HS-5 (cell line): ENCODE measurements at places on chromosomes 12 and 14.

- peak; percentile 71 for DNase-seq
These were observed 123.6 kb downstream of the SCN8A start for GRCh38 chr12:51714666-51715065.

DNA sequence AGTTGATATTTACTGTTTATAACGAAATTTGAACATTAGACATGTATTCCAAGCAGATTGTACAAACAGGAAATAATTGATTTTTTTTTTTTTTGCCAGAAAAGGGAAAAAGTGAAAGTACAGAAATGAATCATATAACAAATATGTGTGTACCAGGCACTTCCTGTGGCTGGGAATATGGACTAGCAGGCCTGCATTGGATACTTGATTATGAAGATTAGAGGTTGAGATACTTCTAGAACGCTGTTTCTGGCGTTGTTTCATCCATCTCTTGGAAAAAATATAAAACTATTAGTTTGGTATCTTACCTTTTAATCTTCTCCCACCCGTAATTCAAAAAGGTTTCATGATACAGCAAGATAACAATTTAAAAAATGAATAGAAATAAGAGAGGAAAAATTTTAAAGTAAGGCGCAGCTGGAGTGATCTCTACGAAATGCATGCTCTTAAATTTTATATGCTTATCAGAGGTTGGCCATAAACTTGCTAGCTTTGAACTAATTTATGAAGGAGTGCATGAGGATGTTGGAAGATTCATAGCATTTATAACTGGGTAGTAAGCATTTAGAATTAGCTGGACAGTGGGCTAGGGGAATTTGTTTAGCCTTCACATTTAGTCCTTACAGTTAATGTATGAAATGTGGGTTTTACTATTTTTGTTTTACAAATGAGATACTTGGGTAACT is 90.8 kb downstream of the AEBP2 start:
- peak; percentile 26 for DNase-seq

DNA sequence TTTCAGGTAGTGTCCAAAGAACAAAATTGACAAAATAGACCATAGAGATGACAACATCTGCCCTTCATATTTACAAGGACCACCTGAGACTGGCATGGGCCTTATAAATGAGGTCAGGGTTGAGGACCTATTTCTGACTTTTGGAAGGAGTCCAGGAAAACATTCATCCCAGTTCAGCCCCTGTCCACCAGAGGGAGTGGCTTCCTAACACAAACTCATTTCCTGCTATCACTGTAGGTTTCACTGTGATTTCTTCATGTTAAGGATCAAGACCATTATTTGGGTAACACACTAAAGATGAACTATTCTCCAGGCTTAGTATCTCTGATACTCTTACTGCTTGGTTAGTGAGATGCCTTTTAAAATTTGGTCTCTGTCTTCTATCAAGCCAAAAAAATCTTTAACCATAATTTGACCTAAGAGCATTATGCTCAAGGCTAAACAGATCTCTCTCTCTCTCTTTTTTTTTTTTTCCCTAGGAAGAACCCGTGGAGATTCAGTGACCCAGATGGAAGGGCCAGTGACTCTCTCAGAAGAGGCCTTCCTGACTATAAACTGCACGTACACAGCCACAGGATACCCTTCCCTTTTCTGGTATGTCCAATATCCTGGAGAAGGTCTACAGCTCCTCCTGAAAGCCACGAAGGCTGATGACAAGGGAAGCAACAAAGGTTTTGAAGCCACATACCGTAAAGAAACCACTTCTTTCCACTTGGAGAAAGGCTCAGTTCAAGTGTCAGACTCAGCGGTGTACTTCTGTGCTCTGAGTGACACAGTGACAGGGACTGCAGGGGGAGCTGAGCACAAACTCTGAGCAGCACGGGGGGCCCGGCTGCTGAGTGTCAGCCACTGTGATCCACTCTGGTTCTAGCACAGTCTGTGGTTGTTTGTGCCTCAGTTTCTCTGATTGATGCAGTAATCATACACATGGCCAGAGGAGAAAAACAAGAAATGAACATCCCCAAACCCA is 267.6 kb upstream of the OR4E1 start:
- no peak for DNase-seq

GRCh38 chr14:97077253-97077653 is 280.1 kb downstream of the VRK1 start:
- DNase-seq: no peak

GRCh38 chr14:77557391-77557790 is 58.8 kb upstream of the ISM2 start:
- no peak for DNase-seq

- no peak for DNase-seq
These were observed 52.3 kb upstream of the BCL2L14 start for GRCh38 chr12:12018454-12018853.

DNA sequence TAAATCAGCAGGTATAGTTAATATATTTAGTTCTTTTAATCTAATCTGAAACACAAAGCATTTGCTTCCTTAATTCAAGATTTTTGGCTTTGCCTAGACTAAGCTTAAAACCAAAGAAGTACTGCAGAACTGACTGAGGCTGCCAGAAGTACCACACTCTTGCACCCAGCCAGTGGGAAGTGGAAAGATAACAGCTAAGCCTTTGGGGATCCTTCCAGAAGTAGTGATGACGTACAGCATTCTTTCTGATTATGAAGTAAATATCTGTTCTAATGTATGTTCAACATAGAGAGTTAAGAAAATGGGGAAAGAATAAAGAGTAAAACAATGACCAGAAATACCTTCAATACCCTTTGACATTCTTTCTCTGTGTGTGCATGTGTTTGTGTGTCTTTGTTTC is 19.3 kb downstream of the NTF3 start:
- no peak for DNase-seq

GRCh38 chr12:13049816-13050215 is 5.6 kb downstream of the FAM234B start:
- DNase-seq: no peak

GRCh38 chr12:49068879-49069506 is 786 bp downstream of the RHEBL1 start:
- DNase-seq: no peak

DNA sequence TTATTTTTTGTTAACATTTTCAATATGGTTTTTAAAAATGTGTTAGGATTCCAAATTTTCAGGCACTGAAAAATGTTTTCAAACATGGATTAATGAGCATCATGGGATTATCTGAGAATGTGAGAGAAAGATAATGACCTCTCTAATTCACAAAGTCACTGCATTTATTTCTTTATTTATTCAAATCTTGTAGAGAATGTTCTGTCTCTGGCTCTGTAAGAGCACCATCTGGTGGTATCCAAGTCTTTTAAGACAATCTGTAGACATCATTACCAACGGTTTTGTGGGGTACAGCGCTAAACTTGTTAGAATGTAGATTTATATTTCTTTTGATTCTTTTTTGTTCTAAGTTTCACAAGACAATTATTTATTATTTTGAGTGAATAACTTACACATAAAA is 956.0 kb upstream of the NOVA1 start:
- no peak for DNase-seq

DNA sequence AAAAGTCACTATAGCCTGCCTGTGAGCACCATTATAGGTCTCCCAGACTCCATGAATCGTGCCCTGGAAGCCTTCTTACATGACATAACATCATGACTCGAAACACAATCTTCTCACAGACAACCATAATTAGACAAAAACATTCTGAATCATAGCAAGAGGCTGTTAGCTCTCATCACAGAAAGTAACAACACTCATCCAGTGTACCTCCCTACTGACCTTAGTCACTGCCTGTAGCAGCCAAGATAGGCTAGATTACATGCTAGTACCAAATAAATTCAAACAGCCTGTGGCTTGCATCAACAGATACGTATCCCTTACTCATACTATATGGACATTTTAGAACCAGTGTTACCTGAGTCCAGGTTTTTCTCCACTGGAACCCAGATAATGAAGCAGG is 663.8 kb upstream of the FOXG1 start:
- peak; percentile 33 for DNase-seq

- DNase-seq: no peak
These were observed 3.6 kb upstream of the EDDM3A start for GRCh38 chr14:20742132-20742531.

DNA sequence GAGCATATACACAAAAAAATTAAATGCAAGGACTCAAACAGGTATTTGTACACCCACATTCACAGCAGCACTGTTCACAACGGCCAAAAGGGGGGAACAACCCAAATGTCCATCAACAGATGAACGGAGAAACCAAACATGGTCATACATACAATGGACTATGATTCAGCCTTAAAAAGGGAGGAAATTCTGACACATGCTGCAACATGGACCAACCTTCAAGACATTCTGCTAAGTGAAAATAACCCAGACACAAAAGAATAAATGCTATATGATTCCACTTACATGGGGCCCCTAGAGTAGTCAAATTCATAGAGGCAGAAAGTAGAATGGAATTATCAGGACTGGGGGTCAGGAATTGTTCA is 29.5 kb downstream of the ACTN1 start:
- no peak for DNase-seq

DNA sequence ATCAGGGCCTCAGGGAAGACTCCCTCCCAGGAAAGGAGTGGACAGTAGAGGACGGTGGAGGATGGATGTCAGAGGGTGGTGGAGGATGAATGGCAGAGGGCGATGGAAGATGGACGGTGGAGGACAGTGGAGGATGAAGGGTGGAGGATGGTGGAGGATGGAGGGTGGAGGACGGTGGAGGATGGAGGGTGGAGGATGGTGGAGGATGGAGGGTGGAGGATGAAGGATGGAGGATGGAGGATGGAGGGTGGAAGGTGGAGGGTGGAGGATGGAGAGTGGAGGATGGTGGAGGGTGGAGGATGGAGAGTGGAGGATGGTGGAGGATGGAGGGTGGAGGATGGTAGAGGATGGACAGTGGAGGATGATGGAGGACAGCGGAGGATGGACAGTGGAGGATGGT is 95.9 kb downstream of the LRRC74A start:
- DNase-seq: no peak

- DNase-seq: no peak
These were observed 420.4 kb upstream of the MIS18BP1 start for GRCh38 chr14:45673420-45673819.

DNA sequence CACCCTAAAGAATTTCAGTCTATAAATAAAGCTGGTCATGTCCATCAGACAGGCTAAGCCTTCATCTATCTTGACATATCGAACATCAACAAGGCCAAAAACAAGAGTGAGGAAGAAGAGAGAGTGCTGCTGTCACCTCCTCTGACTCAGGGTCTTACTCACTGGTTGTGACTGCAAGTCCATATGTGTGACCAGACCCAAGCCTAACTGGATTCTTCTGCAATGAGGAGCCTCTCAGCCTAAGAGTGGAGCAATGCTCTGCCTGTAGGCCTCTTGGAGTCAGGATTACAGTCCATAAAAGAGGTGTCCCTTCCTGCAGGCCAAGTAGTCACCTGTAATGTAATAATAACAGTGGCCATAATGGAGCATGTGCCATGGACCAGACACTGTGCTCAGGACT is 121.2 kb upstream of the SLC35F4 start:
- peak; percentile 3 for DNase-seq

GRCh38 chr12:97335115-97335514 is 127.5 kb upstream of the RMST start:
- no peak for DNase-seq

DNA sequence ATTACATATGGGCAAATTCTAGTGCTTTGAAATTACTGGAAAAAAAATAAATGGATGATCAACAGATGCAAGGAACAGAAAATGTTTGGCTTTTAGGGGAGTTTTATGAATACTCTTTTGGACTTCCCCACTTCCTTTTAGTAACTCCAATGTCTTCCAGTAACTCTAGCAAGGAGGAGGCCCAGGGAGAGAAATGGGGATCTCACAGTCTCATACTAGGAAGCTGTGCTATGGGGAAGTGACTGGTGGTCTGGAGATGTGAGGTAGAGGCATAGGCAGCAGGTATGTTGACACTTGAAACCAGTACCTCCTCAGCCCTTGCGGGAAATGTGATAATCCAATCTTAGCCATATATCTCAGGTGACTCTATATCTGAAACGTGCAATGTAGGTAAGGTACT is 68.1 kb downstream of the CRADD start:
- DNase-seq: no peak

DNA sequence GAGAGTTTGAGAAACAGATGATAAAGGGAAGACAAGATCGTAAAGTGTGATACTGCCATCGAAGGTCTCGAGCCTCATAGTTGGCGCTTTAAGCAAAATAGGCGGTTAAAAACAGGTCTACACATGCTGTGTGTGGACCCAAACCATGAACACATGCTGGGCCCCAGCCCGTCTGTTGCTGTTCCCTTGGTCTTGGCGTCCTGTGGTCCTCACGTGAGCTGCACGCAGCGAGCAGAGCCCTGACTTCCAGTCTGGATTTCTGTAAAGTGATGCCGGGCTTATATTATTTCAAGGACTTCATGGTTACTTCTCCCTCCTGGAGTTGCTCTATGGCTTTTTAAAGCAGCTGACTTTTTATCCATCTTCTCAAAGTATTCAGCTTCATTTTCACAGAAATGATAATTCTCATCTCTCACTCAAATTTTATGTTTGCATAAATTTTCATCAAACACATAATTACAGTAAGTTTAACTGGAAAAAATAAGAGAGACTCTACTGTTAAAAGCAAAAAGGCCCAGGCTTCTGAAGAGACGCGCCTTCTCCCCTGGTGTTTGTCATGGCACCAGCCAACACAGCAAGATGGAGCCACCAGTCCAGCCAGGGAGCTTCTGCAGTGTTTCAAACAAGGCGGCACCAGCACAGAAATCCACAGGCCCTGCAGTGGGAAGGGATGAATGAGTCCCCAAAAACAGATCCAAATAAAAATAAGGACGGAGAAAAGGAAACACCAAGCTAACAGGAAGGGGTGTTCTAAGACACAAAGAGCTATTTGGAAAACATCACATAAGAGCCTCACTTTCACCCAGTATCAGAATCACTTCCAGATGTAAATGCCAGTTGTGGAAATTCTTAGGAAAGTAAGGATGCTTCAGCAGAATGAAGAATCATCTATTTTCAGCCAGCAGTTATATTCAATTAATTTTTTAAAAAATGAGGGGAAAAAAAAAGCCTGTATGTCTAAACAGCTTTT is 24.9 kb downstream of the SFSWAP start:
- no peak for DNase-seq

- peak; percentile 65 for DNase-seq
These were observed 86.9 kb upstream of the CLEC14A start for GRCh38 chr14:38342803-38343202.

GRCh38 chr14:94691660-94692034 is 78.3 kb downstream of the GSC start:
- no peak for DNase-seq

DNA sequence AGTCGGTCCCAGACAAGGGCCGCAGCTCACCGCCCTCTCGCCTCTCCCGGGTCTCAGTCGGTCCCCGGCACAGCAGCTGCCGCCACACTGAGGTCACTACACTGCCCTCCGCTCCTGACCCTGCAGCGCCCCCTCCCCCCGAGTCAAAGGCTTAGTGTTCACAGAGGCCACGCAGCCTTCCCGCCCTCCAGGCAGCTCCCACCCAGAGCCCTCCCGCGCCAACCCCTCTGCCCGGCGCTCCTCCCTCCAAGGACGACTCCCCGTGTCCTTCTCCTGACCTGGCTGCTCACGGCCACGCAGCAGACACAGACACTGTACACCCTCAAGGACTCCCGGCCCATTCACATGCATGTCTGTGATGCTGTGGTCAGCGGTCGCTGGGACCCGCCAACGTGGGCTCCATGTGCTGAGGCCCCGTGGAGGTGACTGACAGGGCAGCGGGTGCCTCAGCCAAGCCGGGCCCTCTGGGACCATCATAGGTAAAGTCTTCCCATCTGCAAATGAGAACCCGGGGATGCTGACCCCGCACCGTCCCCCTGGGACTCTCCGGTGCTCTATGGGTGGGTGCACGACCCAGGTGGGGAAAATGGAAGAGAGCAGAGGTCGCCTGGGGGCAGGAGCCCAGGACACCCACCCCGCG is 16.3 kb upstream of the GALNT9 start:
- no peak for DNase-seq
